Stimulated activated CD8-positive, alpha-beta memory T cell treated with anti-CD3 and anti-CD28 coated beads, Interleukin-12 subunit alpha, Interleukin-12 subunit beta, amount 100 ng/mL, for 4 hours (primary cell): ENCODE measurements at places on chromosomes 7 and 10.

- DNase-seq, result no peak
Observed at GRCh38 chr10:80460399-80461207, 6.5 kb downstream of the TSPAN14 start.

DNA sequence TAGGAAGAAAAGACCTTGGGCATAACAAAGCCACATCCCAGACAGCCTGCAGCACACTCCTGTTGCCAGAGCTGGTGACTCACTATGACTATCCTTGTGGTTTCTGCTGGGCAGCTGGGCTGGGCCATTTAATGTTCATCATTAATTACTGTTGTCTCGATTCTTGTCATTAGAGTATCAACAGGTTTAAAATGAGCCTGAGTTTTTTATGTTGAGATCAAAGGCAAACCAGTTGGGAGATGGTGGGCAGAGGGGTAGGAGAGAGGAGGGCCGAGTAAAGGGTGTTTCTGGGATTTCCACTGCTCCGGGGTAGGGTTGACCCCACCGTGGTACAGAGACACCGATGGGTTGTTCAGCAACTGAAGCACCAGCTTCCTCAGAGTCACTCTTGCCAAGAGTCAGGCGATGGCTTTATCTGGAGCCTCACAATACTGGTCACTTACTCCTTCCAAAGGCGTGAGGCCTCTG lies 128.7 kb upstream of the LYZL1 start:
- DNase-seq, result no peak

DNA sequence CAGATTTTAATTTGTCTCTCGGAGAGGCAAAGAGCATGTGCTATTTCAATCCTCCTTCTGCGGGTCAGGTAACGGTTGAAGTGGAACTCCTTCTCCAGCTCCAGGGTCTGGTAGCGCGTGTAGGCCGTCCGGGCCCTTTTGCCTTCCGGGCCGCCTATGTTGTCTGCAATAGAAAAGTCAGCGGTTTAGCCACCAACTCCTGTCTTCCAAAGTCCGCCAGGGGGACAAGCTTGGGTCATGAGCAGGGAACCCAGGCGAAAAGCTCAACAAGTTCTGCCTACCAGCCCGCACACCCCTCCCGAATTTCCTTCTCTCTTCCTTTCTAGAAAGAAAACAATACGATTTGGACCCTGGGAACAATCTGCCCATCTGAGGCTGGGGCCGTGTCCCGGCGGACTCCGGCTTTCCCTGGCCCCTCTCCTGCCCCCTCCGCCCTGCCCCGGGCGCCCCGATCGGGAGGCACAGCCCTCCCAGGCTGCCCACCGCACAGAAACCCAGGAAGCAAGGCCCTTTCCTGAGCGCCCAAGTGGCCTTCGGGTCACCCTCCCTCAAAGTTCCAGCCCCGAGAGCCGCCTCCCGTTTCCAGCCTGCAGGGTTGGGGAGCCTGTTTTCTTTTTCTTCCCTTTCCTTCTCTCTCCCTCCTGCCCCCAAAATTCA lies 1.4 kb downstream of the HOXA5 start:
- no peak for DNase-seq

DNA sequence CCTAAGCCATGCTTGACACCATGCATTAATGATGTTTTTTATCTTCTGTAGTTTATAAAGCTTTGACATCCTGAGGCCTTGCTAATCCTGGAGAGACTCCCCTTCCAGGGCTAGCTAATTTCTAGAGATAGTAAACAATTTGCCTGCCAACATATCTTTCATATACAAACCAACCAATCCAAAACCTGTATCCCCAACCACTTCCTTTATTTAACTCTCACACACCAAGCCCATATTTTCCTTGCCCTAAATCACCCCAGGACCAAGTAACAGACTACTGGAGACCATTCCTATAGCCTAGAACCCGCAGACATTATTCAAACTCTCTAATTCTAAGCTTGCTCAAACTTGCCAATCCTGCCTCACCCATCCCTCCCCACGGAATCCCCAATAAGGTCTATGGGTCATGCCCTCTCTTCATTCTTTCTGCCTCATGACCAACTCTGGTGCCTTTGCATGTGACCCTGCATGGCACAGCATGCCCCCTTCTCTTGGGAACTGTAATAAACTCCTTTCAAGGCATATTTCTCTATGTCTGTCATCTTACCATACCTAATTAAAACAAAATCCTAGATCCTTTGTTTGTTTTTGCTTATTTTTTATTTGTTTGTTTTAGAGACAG lies 116.6 kb upstream of the CACUL1 start:
- no peak for DNase-seq

GRCh38 chr7:52436278-52436677 lies 599.2 kb upstream of the POM121L12 start:
- no peak for DNase-seq

DNA sequence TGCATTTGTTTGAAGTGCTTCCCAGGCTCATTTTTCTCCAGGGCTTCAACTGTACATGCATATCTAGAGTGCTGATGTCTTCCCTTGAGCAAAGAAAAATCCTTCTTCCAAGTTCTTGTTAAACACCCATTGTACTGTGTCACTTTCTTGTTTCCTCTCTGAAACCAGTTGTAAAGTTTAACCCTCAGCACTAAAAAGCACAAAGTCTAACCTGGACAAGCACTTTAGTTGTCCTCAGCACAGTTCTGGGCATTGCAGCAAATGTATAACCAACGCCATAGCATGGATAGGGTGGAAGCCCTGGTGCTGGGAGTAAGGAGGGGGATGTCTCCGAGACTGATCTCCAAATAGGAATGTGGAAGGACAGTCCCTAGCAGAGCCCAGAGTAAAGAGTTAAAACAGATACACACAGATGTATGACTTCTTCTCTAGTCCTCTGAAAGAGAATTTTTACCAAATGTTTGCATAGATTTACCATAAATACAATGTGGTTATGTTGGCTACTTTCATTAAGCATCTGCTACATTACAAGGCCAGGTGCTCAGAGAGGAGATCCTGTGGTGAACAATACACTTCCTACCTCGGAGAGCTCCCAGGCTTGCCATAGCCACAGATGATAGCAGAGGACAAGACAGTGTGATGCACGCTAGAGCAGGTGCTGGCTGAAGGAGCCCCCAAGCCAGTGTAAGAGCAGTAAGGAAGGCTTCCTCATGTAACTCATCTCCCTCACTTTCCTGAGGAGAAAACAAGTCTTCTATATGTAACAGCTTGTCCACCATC lies 57.0 kb downstream of the DNAJC12 start:
- DNase-seq, result no peak

DNA sequence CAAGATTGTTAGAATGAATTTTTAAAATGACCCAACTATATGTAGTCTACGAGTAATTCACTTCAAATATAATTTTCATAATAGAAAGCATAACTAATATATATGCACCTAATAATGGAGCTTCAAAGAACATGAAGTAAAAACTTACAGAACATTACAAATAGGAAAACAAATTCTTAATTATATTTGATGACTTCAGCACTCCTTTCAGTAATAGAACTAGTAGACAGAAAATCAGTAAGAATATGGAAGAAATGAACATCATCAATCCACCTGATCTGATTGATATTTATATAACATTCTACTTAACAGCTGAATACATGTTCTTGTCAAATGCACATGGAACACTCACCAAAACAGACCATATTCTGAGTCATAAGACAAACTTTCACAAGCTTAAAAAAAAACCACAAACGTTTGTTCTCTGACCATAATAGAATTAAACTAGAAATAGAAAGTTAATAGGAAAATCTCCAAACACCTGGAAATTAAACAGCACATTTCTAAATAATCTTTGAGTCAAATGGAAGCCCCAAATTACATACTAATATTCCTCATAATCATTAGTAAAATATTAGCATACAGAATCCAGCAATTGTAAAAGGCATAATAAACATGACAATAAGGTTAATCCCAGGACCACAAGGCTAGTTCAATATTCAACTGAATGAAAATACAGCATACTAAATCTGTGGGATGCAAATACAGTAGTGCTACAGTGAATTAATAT lies 48.0 kb downstream of the BRAF start:
- DNase-seq, result no peak

- DNase-seq, result no peak
Observed at GRCh38 chr7:31633894-31634494, 53.0 kb upstream of the PPP1R17 start.

DNA sequence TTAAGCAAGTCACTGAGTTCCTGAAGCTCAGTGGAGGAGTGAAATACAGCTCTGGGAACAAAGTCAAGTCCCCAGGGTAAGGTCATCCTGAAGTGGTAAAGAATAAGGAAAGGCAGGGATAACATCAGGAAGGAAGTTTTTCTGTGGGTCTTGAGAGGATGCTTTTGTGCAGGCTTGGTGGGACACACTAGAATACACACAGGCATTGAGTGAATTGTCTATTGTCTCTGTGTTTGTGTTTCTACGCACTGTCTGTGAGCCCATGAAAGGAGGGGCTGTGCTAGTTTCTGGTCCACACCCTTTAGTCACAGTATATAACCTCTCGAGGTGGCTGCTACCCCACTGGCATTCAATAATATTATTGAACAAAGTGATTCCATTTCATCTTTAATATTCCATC lies 95.8 kb upstream of the ABCB5 start:
- no peak for DNase-seq

GRCh38 chr7:105268511-105269392 lies 120.0 kb downstream of the SRPK2 start:
- DNase-seq, result no peak

- no peak for DNase-seq
Observed at GRCh38 chr7:100613412-100614175, 1.3 kb downstream of the MOSPD3 start.

GRCh38 chr7:44057181-44057848 lies 8.1 kb downstream of the PGAM2 start:
- DNase-seq, result no peak

DNA sequence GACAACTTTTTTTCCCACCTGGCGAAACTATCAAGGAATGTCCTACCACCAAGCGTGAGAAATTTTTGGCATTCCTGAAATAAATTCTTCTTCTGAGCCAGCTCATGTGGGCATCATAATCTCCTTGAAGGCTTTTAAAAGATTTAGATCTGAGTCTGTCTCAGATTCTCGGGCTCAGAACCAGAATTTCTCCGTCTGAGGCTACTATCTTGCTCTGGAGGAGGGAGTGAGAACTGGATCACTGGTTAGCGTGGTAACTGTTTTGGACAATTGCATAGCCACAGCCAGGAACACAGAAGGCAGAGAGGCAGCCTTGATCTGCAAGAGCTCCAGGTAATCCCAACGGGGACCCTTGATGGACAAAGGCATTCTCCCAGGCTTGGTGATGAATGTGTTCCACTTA lies 1.0 kb upstream of the PLAC9 start:
- DNase-seq, result no peak

GRCh38 chr7:148175512-148175911 lies 415.1 kb upstream of the C7orf33 start:
- no peak for DNase-seq

- DNase-seq, result no peak
Observed at GRCh38 chr7:147089608-147090007, 973.0 kb downstream of the CNTNAP2 start.

GRCh38 chr7:140242057-140243031 lies 65.6 kb upstream of the KDM7A start:
- no peak for DNase-seq

DNA sequence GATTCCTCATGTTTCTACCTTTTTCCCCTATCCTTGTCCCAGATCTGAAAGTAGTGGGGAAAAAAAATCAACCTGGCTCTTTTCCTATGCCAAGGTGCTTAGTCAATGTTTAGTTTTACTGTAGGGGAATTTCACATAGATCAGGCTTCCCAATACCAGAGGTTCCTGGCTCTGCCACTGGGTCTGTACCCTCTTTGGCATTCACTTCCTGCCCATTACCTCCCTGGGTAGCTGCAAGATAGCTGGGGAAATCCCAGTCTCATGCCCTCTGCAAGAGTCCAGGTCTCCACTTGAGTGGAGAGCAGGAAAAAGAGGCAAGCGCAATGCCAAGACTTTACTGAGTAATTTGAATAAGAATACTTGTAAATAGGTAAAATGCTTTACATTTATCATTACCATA lies 3.5 kb upstream of the BPGM start:
- no peak for DNase-seq

DNA sequence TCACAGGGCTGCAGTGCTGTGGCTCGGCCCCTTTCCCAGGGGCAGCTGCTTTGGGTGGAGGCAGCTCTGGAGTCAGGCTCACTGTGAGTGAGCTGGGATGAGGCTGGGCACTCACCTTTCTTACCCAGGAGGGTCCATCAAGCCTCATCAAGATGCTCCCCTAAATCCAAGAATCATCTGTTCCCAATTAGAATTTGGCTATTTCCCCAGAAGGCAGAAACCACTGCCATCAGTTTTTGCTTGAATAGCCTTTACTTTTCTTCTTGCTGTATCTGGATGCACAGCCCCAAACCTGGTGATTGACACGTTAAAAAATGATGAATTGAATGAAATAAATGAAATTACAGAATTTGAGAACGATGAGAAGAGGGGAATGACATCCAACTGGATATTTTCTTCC lies 74.3 kb upstream of the LYZL1 start:
- DNase-seq, result no peak

DNA sequence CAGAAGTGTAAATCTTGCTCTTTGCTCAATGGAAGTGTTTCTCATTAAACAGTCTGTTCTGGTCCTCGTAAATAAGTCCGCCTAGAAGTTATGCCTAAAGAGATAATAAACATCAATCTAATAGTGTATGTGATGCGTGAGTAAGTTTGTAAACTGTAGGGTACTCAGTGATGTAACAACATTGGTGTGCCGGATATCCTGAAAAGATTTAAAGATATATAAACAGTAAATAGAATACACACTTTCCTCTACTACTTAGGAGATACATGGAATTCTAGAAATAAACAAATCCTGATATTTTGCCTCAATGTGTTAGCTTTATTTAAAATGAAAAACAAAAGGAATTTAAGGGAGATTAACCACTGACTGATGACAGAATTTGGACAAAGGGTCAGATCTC lies 123.5 kb downstream of the AHR start:
- DNase-seq, result no peak

DNA sequence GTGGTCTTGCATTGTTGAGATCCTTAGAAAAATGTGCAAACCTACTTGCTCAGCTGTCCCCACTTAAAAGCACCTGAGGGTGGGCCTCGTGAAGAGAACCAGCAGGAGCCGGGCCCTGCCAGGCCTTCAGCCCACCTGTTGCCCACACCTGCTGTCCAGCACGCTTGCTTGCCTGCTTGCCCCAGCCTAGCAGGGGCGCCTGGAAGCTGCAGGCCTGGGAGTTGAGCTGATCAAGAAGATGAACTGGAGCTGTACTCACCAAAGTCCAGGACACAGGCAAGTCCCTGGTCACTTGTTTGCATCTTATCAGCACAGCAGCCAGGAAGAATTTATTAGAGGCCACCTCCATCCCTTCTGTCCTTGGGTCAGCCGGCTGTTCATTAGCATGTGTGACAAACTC lies 23.2 kb downstream of the CYP26A1 start:
- DNase-seq, result no peak

- DNase-seq, result no peak
Observed at GRCh38 chr7:139708541-139708940, 69.3 kb downstream of the HIPK2 start.
